ENCODE measurements at places on chromosomes 16 and 17.

- DNase-seq = no peak
These were observed 1.9 kb downstream of the SLC13A2 start for GRCh38 chr17:28475151-28475900.

DNA sequence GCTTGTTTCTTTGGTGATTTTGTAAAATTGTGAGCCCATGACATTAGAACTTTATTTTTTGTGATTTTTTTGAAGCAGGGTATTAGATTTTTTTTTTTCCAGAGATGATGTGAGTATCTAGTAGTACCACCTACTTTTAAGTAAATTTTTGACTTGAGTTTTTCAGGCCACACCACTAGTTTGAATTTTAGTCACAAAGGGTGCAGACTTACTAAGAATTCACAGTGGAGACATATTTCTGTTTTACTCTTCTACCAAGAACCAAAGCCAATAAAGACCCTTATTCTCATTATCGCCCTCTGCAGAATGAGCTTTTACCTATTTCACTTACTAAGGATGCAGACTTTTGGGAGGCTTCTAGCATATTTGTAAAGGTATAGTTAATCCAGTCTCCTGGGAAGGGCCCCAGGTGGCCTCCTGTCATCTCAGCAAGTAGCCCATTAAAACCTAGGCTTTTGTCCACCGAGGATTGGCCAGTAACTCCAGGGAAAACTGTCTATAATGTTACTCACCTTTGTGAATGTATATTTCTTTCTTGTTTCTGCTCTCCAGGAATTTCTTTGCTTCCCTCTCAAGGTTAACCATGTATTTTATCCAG, 30.6 kb downstream of the NLK start:
- DNase-seq = no peak

DNA sequence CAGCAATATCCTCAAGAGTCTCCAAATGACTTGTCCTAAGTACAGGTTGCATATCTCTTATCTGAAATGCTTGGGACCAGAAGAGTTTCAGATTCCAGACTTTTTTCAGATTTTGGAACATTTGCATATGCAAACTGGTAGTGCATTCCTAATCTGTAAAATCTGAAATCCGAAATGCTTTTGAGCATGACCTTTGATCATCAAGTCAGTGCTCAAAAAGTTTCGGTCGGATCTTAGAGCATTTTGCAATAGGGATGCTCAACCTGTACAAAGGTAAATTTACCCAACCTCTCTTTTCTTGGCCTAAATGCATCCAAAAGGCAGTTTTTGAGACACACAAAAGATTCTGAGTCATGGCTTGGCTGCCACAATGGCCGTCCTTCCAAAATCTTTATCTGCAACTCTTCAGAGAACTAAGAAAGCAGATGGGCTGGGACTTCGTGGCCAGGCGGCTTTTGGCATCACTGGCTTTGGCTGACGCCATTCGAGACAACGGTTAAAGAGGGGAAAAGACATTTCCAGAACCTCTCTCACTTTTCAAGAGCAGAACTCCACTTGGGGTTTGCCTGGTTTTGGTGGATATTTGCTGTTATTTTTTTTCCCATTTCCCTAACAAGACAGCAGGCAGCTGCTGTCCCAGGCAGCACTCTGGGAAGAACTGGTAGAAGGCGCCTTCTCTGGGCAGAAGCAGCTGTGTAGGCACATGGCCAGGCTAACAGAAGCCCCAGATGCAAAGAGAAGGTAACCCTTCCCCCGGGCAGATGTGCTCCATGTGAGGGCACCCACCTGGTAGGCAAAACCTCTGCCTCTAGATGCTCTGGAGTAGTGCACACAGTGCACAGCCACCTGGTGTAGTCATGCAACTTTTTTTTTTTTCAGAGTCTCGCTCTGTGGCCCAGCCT, 8.9 kb downstream of the CPPED1 start:
- DNase-seq = no peak

DNA sequence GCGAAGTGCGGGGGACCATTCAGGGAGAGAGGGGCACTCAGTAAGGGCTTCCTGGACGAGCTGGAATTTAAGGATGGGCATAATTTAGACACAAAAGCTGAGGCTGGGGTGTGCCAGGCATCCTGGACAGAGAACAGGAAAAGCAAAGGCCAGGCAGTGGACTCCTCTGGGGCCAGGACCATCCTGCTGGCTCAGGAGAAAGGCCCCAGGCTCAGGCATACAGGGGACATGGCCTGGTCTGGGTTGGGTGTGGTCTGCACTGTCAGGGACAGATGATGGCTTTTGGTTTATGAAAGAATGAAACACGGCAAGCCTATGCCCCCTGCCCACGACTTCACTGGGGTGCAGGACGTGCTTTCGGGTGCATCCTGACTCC, 48.9 kb upstream of the DOC2B start:
- DNase-seq = no peak

GRCh38 chr17:79007504-79008381, 1.8 kb downstream of the CANT1 start:
- DNase-seq = no peak

DNA sequence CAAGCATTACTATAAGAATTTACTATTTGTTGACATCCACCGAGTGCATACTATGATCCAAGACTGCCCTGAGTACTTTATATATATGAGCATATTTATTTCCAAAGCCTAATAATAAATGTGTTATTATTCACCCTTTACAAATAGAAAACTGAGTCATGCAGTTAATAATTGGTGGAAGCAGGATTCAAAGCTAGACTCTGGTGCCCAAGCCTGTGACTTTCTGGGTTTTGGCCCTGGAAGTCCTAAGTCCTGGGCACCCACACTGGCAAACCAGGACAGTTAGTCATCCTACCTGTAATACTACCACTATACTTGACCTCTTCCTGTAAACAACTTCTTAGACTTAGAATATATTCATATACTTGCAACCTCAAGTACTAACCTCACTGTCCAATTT, 257.4 kb upstream of the IRX5 start:
- DNase-seq = no peak

- no peak for DNase-seq
These were observed 109.0 kb downstream of the HS3ST3A1 start for GRCh38 chr17:13492737-13493122.

GRCh38 chr17:4232168-4232813, 31.5 kb downstream of the ANKFY1 start:
- no peak for DNase-seq

Measured in thoracic aorta (tissue), 2 donors.